ENCODE measurements at places on chromosomes 1 and 21.

DNA sequence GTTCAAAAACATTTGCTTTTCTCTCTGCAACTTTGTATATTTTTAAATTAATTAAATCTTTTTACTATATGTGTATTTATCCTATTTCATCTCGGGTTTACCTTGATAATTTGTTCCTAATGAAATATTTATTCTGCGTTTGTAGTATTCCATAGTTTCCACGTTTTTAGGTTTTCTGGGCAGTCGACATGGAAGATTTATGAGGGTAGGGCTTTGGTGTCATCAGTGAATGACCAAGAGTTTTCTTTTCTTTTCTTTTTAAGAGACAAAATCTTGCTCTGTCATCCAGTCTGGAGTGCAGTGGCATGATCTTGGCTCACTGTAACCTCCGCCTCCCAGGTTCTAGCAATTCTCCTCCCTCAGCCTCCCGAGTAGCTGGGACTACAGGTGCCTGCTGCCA is 17.2 kb upstream of the ZNF669 start:
- DNase-seq = no peak

DNA sequence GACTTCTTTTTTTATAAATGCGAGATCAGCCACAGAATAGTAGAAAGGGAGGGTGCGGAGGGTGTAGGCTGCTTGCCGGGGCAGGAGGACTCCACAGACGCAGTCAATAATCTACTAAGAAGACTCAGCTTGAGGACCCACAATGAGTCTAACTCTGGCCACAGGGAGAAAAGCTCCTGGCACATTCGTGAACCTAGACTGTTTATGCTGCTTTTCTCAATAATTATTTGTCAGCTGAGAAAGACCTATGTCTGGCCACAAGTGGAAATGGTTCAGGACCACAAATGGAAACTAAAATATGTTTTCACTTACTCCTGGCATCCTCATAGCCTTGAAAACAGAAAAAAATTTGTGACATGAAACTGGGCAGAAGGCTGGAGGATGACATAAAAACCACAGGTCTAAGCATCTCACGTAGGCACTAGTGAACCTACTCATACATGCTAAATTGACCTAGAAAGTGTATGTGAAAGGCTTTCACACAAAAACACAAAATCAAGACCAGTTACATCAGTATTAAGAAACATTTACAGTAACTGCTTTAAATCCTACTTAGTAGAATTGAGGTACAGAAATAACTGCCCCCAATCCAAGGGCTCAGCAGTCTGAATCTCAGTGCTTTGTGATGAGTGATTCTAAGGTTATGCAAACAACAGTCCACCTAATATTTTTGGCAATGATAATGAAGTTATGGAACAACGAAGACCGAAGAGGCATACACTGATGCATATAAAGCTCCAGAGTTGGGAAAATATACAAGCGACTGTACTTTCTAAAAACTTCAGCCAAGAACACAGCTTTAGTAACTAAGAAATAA is 159.5 kb downstream of the SLC45A1 start:
- DNase-seq = no peak

DNA sequence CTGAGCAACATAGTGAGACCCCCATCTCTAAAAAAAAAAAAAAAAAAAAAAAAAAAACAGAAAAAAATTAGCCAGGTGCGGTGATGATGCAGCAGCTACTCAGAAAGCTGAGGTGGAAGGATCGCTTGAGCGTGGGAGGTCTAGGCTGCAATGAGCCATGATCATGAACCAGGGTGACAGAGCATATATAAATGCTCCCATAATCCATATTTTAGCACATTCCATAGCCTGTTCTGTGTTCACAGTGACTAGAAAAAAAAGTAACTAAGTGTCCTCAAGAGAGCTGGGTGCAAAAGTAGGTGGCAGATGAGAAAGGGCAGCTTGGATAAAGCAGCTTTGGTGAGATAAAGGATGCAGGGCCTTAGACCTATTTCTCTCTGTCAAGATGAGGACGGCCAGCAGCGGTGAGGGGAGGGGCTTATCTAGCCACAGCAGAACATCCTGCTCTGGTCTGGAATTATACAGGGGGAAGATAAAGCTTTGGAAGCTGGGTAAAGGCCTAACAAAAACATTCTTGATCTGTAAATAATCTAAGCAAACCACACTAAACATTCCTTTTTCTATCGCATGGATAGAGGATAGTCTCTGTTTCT is 205.3 kb downstream of the DAB1 start:
- DNase-seq = no peak

DNA sequence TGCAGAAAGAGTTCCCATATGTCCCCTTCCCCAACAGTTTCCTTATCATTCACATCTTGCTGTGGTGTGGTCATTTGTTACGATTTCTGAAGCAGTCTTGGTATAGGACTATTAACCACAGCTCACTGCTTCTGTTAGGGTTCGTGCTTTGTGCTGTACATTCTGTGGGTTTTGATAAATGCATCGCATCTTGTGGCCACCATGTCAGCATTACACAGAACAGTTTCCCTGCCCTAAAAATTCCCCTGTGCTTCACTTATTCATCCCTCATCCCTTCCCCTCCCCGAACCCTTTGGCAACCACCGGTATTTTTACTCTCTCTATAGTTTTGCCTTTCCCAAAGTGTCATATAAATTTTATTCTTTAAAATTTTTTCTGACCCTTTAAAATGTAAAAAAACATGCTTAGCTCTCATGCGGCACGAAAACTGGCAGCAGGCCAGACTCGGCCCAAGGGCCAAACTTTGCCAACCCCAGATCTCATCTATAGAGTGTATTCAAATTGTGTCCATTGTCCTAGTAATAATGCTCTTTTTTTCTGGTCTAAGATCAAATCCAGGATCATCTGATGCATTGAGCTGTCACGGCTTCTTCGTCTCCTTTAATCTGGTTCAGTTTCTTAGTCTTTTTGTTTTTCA is 78.2 kb downstream of the SIM2 start:
- DNase-seq = no peak

DNA sequence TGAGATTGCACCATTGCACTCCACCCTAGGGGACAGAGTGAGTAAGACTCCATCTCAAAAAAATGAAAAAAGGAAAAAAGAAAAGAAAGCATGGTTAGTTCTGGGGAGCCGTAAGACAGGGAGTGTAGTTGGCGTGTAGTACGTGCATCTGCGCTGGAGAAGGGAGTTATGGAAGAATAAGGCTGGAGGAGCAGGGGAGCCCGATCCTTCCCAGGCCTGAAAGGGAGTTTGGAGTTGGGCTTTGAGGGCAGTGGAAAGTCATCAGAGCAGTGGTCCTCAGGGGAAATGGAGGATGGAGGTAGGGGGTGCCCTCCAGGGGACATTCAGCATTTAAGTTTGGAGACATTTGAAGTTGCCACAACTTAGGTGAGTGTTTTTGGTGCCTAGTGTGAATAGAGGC is 11.3 kb upstream of the TMEM201 start:
- DNase-seq = no peak

DNA sequence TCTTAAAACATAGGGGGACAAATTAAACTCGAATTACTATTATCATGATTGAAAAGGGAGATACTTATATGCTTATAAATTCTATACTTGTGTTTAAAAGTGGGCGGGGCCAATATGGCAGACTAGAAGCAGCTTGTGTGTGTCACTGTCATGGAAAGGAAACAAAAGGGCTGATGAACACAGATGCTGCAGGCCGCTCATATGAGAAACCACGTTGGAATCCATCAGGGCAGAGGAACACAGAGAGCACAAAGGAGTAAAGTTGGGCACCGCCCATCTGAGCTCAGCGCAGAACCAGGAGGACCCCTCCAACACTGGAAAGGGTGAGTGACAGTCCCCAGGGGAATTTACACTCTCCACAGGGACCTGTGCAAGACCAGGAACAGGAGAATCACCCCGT is 107.0 kb downstream of the SLC5A9 start:
- no peak for DNase-seq

- no peak for DNase-seq
These were observed 1.6 kb upstream of the CLIC4 start for GRCh38 chr1:24743404-24744211.

DNA sequence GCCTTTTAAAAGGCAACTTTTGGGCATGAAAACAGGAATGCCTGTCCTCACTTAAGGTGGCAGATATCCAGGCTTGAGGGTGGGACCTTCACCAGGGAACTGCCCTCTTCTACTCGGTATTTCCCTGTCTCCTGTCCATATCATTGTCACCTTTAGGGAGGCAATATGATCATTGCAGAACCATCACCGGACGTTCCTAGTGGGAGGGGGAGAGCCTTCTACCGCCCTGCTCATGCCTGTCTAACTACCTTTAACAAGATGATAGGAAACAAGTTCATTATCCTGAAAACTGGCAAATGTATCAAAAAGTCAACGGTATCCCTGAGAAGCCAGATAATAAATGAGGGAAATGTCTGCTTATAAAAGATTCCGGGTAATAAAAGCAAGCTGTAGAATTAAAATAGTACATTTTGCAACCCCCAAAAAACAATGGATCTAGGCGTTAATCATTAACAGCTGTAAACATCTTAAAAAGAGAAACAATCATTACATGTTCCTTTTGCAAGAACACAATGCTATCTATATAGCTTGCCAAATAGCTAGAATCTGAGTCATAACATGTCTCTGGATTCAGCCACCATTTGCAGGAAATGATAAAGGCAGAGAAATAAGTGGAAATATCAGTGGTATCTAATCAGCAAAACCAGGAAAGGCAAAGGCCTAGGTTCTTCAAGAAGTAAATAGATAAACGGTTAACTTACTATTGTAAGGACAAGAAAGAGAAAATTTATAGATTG is 852.9 kb upstream of the ADGRL4 start:
- no peak for DNase-seq

DNA sequence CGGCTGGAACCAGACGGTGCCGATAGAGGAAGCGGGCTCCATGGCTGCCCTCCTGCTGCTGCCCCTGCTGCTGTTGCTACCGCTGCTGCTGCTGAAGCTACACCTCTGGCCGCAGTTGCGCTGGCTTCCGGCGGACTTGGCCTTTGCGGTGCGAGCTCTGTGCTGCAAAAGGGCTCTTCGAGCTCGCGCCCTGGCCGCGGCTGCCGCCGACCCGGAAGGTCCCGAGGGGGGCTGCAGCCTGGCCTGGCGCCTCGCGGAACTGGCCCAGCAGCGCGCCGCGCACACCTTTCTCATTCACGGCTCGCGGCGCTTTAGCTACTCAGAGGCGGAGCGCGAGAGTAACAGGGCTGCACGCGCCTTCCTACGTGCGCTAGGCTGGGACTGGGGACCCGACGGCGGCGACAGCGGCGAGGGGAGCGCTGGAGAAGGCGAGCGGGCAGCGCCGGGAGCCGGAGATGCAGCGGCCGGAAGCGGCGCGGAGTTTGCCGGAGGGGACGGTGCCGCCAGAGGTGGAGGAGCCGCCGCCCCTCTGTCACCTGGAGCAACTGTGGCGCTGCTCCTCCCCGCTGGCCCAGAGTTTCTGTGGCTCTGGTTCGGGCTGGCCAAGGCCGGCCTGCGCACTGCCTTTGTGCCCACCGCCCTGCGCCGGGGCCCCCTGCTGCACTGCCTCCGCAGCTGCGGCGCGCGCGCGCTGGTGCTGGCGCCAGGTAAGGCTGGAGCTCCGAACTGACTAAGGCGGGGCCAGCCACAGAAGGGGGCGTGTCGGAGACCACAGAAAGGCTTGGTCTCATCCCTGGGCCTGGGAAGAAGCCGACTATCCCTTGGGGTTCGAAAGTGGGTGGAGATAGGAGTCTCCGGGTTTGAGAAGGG is 486 bp downstream of the SLC27A3 start:
- peak; percentile 31 for DNase-seq

- DNase-seq = no peak
These were observed 3.0 kb downstream of the ALX3 start for GRCh38 chr1:110067479-110067892.

DNA sequence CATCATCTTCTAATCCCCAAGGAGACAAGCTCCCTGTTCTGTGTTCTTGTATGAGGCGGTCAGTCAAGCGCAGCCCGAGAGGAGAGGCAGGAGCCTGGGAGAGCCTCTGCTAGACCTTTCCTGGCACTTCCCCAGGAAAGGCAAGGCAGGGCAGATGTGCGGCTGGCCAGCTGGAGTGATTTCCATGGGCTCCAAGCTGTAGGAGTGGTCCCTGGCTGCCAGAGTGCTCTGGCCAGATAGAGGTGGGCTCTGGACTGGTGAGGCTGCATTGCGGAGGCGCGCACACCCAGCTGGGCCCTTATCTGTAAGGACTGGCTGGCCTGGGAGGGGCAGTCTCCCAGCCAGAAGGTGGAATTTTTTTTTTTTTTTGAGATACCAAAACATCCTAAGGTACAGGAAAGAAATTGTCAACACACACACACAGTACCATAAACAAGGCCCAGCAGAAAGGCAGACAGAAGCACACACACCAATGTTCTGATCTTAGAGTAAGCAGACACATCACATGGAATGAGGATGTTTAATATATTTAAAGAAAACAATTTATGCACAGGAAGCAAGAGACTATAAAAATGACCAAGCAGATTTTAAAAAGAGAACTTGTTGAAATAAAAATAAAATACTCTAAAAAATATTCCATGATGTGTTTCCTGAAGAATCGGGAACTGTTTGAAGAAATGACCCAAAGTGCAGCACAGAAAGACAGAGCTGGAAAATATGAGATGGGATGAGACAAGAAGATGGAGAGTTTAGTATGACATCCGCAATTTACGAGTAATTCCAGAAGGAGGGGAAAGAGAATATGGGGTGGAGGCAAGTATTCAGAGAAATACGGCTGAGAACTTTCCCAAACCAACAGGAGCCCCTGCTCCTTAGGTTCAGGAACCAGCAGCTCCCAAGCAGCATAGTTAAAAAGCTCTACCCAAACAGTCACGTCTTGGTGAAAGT is 13.4 kb downstream of the IBA57 start:
- DNase-seq = no peak

- DNase-seq = no peak
These were observed 1.6 kb upstream of the NPHP4 start for GRCh38 chr1:5993556-5994491.

GRCh38 chr1:170885551-170885950 is 49.8 kb upstream of the MROH9 start:
- DNase-seq = no peak

- no peak for DNase-seq
These were observed 8.6 kb upstream of the ACBD3 start for GRCh38 chr1:226195144-226195543.

- no peak for DNase-seq
These were observed 144.2 kb downstream of the LYPLAL1 start for GRCh38 chr1:219317762-219318353.

DNA sequence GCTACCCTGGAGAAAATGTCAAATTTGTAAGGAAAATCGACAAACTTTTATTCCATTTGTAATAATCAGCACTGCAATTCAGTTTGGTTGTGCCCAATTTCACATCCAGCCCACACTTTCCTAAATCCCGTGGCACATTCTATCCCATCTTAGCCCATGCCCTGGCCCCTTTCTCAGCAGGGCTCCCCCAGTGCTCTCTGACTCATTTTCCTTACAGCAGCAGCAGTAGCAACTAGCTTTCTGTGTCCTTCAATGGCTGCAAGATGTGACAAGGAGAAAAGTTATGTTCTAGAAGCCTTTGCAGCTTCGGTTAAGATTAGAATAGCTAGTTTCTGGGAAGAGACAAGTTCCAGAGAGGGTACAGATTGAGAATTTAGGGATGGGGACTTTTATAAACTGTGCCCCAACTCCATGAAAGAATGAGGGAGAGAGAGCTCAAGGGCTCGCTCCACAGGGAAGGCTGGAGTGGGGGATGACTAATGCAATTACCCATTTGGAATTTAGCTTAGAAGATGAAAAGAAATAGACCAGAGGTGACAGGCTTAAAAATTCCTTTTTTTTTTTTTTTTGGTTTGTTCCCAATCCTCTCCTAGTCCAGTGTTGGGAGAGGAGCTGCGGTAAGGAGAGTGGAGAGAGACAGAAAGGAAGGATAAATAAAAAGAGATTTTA is 47.0 kb upstream of the POU2F1 start:
- DNase-seq = no peak

- no peak for DNase-seq
These were observed 1.7 kb upstream of the AURKAIP1 start for GRCh38 chr1:1376551-1377226.

GRCh38 chr21:42434884-42435283 is 31.2 kb downstream of the UBASH3A start:
- no peak for DNase-seq

Measured in effector memory CD4-positive, alpha-beta T cell (primary cell).